ENCODE measurements at places on chromosomes 2 and 18.

GRCh38 chr2:11564816-11565567, 31.1 kb downstream of the GREB1 start:
- DNase-seq, result no peak

DNA sequence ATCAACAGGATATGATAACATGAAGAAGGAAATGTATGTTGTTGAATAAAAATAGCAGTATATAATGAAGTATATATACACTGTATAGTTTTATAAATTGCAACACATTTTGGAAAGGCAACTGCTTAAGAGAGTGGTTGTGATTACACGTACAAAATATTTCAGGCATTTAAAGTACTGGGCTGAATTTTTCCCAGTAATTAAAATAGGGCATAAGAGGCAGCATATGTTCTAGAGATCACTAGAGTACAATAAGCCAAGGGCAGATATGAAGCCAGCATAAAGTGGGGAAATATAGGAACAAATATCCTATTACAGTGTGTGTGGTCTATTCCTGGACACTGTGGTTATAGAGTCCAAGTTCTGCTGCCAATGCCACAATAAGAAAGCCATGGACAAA, 14.1 kb downstream of the DPP10 start:
- no peak for DNase-seq

DNA sequence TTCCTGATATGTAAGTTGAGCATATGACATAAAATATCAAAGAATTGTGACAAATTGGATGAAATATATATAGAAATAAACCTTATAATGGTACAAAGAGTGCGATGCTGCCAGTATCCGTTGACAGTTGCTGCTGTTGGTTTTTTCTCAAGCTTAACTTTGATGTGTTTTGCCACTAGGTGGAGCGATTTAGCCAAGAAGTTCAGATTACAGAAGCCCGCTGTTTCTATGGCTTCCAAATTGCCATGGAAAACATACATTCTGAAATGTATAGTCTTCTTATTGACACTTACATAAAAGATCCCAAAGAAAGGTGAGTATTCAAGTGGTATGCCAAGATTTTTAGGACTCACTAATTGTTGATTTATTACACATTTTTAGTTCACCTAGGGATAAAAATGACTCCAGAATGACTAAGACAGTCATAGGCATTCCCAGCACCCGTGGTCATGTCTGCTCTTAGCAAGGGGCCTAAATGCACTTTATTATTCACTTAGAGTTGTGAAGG, 2.1 kb downstream of the RRM2 start:
- peak; percentile 53 for DNase-seq

GRCh38 chr2:94987074-94988020, 38.2 kb upstream of the MAL start:
- no peak for DNase-seq

DNA sequence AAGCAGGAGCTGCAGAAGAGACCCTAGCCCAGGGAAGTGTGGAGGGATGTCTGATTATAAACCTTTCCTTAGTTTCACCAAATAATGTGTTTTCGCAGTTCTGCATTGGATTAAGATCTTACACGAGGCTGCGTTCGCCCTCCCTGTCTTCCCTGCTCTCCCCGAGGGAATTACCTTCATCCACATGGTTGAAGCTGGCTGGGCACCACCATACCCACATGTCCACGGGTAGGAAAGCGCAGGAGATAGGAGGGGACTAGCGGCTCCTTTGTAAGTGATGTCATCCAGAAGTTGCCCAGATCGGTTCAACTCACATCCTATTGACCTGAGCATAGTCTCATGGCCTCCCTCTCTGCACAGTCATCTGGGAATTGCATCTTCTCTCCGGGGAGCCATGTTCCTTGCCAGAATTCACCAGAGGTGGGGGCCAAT, 1.1 kb downstream of the TTL start:
- DNase-seq, result no peak

DNA sequence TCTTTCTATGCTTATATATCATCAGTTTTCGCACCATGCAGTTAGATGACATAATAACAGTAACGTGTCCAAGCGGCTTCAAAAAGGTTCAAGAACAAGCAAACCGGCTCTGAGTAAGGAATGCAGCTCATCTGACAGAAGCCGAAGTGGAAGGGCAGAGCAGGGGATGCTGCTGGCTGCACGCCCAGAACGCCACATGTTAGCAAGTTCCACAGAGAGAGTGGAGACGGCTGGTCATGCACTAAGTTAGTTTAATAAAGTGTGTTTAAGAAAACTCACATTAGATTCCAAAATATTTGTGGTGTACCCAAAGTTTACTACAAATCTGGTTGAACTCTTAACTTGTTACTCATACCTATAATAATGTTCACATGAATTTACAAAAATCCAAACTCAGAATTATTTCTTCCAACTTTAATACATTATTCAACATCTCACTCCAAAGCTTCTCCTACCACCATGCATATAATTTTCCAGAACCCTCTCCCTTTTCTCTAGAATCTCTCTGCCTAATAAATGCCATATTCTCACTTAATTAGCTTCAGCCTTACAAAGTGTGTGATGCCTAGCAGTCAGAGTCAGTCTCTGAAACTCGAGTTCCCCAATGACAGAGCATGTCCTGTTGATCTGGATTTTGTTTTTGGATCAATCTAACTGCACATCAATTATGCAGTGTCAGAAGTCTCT, 170.0 kb downstream of the DNAH7 start:
- DNase-seq, result no peak

DNA sequence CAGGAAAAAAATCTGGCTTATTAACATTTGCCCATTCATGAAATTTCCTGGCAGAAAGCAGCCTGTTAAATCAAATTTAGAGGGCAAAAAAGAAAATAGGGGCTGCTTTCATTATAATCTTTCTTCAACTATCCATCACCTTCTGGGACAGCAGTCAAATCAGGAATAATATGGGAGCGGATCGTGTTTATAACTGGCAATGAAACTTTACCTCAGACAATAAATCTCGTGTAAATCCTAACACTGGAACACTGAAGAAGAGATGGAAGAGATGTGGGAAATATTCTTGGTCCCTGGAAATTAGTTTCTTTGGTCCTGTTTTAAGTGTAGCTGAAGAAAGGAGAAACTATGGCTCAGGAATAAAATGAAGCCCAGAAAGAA, 77.5 kb upstream of the SERTAD2 start:
- no peak for DNase-seq

- no peak for DNase-seq
Measured at GRCh38 chr18:42131066-42131929, 176.3 kb downstream of the PIK3C3 start.

GRCh38 chr18:60247103-60247502, 125.5 kb downstream of the MC4R start:
- no peak for DNase-seq

- no peak for DNase-seq
Measured at GRCh38 chr18:74582642-74583041, 15.0 kb upstream of the ZNF407 start.

- no peak for DNase-seq
Measured at GRCh38 chr2:210540900-210541289, 15.5 kb upstream of the CPS1 start.

DNA sequence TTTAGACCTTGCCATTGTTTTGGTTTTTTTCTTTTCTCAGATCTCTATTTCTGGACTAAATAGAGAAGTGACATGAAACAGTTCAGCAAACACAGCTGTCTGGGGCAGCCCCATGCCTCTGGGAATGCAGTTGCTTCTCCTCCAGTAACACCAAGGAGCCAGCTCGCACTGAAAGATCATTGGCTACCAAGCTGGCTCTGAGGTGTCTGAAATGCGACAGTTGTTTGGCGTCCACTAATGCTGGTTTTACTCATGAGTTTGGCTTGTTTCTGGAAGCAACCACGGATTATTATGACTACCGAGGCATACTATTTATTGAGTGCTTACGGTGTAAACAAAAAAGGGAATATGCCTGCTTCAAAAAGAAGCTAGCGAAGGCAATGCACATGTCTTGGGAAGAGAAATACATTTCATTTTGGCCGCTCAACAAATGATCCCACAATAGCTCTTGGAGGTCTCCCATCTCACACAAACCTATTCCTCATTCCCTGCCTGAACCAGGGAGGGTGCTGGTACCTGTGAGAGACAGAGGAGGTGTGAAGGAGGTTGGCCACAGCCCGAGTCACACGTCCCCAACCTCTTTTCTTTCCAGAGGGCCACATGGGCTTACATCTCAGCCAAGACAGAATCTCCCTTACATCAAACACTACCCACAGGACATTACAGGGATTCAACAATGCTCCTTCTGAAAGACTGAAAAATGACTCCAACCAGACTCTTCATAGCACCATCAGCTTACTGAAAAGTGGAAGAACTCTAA, 37.5 kb upstream of the NEB start:
- DNase-seq, result no peak

DNA sequence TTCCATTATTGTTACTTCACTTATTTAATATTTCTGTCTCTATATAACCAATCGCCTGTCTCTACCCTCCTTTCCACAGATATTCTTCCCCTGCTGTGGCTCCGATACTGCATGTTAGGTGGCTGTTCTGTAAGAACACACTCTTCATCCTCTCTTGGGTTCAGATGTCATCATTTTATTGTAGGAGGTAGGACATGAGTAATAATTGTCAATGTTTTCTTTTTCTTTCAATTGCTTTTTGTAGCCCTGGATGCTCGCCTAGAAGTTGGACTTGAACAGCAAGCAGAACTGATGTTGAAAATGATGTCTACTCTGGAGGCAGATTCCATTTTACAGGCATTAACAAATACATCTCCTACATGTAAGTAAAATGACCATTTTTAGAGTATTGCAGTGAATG, 128.6 kb downstream of the BIRC6 start:
- no peak for DNase-seq

DNA sequence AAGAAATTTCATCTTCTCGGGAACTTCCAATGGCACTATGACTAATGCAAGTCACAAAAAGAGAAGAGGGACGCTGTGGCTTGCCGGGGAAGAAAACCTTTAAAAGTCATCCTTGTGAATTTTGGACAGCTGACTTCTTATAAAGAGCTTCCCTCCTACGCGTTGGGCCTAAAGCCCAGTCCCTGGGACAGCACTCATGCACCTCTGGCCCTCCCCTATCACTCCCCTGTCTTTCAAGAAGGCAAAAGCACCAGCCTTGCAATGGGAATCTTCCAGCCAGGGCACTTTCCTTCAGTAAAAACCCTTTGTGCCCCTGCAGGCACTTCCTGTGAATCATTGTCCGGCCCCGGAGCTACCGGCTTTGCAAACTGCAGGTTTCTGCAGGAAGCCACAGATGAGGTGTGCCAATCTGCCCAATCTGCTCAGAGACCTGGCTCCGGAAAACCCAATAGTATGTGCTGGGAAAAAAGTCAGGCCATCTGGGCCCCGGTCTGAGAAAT, 7.1 kb downstream of the MREG start:
- no peak for DNase-seq

- DNase-seq, result no peak
Measured at GRCh38 chr18:73201940-73202339, 334.2 kb upstream of the NETO1 start.

DNA sequence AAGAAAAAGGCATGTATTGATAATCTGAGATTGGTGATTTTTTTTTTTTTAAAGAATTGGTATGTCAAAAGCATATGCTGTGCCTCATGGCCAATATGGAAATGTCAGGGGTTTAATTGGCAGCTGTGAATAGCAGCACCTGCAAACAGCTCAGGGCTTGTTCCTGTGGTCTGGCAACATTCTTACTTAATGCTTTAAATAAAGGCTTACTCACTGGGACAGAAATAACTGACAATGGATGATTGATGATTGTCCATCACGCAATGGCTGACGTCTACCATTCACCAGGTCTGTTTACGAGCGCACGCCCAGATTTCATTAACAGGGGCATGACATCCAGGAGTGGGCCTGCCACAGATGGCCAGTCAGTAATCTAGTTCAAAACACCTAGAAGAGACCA, 66.7 kb downstream of the ETAA1 start:
- DNase-seq, result no peak

- no peak for DNase-seq
Measured at GRCh38 chr2:43370705-43371104, 144.3 kb upstream of the ZFP36L2 start.

DNA sequence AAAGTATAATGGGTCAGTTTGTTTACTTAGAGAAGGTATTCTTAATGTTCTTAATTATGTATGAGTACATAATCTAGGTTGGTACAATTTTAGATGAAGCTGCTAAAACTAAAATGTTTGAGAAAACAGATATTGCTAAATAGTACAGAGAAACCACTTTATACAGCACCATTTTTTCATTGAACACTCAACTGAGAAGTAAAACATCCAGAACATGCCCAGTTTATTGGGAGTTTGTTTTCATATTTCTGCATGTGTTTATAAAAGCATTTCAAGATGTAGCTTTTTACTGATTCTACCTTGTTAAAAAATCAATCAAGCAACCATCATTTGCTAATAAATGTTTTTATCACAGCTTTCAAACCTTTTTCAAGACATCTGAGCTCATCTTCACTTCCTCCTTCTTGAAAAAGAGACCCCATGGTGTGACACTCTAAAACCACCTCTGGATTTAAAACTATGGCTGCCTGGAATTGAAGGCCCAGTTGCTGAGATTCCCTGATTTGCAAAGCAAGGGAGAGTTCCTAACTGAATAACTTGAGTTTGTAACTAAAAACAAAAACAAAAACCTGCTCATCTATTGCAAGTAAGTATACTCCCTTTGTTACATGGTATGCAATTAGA, 585.9 kb downstream of the ZEB2 start:
- DNase-seq, result no peak

DNA sequence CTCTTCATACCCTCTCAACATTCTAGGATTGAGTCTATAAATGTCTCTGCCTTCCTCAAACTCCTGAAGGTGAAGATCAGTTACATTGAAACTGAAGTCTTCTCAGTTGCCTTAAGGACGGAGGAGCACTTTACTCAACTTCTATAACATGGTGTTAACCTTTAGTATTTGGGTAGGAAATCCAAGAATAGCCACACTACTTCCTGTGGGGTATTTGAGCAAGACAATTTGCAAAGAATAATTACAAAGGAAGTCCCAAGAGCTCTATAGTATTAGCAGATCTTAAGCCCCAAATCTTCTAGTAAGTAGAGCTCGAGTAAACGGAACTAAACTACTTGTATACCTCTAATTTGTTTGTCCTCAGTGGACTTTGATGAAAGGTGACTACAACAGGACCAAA, 80.9 kb downstream of the SP100 start:
- DNase-seq, result no peak

- no peak for DNase-seq
Measured at GRCh38 chr18:74957588-74958224, 251.2 kb downstream of the PTGR3 start.

GRCh38 chr2:175620106-175620505, 382.0 kb downstream of the LNPK start:
- DNase-seq, result no peak

GRCh38 chr2:27527182-27527581, 30.5 kb downstream of the GCKR start:
- no peak for DNase-seq

DNA sequence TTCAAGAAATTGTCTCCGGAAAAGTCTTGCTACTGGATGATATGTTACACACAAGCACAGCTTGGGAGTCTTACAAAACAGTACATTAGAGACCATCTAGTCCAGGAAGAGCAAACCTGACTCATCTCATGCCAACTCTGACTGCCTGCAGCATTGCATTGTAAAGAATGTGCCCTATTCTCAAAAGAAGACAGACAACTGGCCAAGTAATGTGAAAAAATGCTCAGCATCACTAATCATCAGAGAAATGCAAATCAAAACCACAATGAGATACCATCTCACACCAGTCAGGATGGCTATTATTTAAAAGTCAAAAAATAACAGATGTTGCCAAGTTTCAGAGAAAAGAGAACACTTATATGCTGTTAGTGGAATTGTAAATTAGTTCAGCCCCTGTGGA, 42.7 kb upstream of the GORASP2 start:
- DNase-seq, result no peak
